T-helper 1 cell (primary cell): ENCODE measurements at places on chromosomes 1 and 21.
A peak's percentile ranks its signal among the peaks of the same experiment; 100 is the strongest.

DNA sequence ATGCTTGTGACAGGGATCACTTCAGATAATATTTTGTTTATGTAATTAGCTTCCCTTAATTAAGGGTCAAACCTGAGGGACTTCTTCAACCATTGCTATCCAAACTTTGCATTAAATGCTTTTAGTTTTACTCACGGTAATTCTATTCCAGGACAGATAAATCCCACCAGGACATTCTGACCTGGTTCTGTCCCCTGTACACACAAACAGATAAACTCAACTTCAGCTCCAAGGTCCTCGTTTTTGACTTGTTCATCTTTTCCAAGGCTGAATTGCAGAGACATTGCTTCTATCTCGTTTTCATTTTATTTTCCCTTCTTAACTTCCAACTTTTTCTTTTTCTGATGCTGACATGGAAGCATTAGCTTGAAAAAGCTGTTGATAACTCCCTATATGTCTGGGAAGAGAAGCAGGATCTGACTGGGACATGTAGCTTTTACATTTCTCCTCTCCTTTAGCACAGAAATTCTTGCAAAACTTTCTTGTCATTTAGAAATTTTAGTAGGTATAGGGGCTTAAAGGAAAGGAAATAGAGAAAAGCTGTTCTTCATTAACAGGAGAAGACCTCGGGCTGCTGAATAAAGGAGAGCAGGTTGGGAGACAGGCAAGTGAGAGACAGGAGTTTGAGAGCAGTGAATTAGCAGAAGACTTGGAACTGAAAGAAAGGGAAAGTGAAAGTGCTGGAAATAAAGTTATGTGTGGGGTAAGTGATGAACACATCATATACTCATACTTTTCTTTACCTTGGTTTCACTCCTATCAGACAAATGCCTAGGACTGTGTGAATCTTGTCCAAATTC lies 231.7 kb upstream of the B3GALT2 start:
- DNase-seq = no peak

- no peak for DNase-seq
These were observed 79.4 kb downstream of the MACF1 start for GRCh38 chr1:39283858-39284257.

- DNase-seq = no peak
These were observed 207.1 kb downstream of the NUF2 start for GRCh38 chr1:163528710-163529348.

DNA sequence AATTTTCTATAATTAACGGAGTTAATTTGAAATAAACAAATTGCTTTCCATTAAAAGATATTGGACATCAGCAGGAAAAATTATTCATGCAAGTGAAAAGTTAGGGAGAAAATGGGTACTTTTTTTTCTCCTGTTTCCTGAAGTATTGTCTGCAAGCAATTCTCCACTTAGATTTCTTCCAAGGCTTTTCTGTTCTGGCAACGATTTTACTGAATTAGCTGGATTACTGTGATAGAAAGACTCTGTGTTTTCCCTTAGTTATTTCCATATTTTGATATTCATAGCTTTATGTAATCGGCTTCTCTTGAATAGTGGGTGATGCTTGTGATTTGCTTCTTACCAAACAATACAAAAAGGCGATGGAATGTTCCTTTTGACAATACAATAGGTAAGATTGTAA lies 1333.9 kb downstream of the AMY1C start:
- no peak for DNase-seq

DNA sequence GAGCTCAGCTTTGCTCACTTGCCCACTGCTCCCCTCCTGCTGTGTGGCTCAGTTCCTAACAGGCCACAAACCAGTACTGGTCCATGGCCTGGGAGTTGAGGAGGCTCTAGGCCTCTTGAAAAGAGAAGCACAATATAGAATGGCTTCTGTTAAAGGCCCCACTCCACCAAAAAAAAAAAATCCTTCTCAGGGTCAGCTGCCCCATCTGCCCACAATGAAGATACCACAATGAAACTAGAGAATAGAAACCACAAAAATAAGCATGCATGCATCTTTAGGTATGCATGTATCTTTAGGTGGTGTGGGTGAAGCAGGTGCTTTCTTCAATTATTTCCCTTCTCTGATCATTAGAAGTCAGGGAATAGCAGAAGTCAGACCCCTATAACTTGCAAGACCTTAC lies 620.4 kb upstream of the BEND5 start:
- DNase-seq = no peak

DNA sequence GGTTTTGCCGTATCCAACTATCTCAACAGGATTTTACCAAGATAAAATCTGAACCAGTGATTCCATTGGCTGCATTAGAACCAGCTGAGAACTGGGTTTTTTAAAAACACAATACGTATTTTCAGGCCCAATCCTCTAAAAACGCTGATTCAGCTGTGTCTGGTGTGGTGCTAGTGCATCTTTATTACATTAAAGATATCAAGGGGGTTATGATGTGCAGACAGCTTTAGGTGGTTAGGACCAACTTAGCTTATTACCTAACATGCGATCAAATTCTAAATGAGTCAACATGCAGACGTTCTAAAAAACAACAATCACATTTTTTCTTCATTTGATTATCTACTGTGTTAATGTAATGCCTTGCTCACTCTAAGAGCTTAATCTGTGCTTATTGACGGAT lies 32.0 kb upstream of the EXO1 start:
- DNase-seq = no peak

GRCh38 chr1:18575620-18576019 lies 55.0 kb upstream of the PAX7 start:
- DNase-seq = peak; percentile 27
